Effector memory CD4-positive, alpha-beta T cell (primary cell): ENCODE measurements at places on chromosomes 13 and 19.

DNA sequence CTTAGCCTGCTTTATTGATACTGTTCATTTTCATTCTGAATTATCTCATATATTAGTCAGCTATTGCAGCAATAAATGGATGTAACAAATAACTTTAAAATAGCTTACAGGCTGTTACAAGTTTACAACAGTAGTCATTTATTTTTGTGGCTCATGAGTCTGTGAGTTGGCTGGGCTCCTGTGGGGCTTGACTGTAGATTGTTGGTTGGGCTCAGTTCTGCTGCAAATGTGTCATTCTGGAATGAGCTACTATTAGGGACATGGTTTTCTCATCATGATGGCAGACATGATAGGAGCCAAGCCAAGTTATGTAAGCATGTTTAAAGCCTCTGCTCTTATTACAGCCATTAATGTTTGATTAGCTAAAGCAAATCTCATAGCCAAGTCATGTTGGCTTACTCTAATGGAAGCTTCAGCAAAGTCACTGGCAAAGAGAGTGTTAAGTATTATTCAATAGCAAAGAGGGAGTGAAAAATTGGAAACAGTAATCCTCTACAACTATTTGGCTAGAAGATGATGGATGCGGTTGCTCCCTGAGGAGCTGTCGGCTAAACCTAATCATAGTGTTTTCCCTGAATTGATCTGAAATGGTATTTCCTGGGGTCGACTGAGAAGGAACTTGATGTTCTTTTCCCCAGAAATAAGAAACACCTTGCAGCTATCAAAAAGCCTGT, 391.3 kb downstream of the TDRD3 start:
- no peak for DNase-seq

DNA sequence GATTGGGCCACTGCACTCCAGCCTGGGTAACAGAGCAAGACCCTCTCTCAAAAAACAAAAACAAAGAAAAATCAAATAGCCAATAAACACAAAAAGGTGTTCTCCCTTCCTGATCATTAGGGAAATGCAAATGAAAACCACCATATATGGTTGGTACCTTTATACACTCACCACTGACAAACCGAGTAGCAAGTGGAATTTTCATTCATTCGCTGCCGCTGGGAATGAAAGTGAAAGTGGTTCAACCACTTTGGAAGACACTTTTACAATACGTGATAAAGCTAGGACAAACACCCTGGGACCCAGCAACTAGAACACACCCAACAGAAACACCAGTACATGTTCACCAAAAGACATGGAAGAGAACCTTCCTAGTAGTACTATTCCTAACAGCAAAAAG, 21.0 kb downstream of the GRIK5 start:
- no peak for DNase-seq

- peak; percentile 88 for DNase-seq
Measured at GRCh38 chr13:113724780-113725315, 34.2 kb upstream of the TMEM255B start.

GRCh38 chr19:47582320-47582909, 9.5 kb upstream of the ZNF541 start:
- DNase-seq = no peak

- no peak for DNase-seq
Measured at GRCh38 chr19:15666883-15667282, 6.0 kb upstream of the CYP4F12 start.

- no peak for DNase-seq
Measured at GRCh38 chr13:103238441-103238840, 172.2 kb upstream of the SLC10A2 start.
